Heart right ventricle (tissue), 16 donors: ENCODE measurements at places on chromosomes 6 and 20. TPM values are rescaled to one million over a fixed set of nuclear protein-coding genes. Genes with fewer than 3 reads are reported as not detected.

- no peak overlapping the region for H3K27ac ChIP-seq
- H3K4me3 ChIP-seq = no peak overlapping the region
- H3K27me3 ChIP-seq = peaks cover 10% of the 10 kb centered on the region
- no peaks in the 10 kb centered on the region for H3K4me1 ChIP-seq
Measured at GRCh38 chr6:44321210-44321609, 8.1 kb upstream of the AARS2 start.

GRCh38 chr20:3691897-3692296 is 10.1 kb upstream of the ADAM33 start:
- no peaks in the 10 kb centered on the region for H3K27me3 ChIP-seq
- H3K4me3 ChIP-seq = no peak overlapping the region
- DNase-seq = no peak

DNA sequence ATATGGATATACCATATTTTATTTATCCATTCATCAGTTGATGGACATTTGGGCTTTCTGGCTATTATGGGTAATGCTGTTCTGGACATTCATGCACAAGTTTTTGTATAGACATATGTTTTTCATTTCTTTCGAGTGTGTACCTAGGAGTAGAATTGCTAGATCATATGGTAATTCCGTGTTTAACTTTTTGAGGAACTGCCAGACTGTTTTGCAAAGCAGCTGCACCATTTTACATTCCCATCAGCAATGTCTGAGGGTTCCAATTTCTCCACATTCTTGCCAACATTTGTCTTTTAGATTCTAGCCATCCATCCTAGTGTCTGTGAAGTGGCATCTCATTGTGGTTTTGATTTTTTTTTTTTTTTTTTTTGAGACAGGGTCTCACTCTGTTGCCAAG is 20.8 kb downstream of the SRC start:
- no peak overlapping the region for H3K27ac ChIP-seq
- H3K4me1 ChIP-seq = no peaks in the 10 kb centered on the region
- no peak overlapping the region for H3K4me3 ChIP-seq
- no peak for DNase-seq
- H3K36me3 ChIP-seq = no peaks in the 10 kb centered on the region
- H3K27me3 ChIP-seq = no peaks in the 10 kb centered on the region

DNA sequence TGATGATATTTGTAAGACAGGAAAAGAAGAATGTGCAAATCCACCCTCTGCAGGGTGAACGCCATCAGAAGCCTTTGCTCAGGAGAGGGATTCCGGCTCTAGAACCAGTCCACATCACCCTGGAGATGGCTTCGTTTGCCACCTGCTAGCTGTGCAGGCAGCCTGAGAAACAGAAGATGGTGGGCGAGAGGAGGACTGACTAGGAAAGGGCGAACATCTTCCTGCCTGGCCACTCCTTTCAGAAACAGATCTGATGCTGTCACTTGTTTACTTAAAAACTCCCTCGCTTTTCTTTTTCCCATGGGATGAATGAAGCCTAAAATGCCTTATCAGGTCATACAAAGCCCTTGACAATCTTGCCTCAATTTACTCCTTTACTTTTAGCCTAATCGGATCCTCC is 1.2 kb downstream of the PTPRA start:
- peak overlapping the region; percentile 93 for H3K27ac ChIP-seq
- H3K36me3 ChIP-seq = no peaks in the 10 kb centered on the region
- H3K4me3 ChIP-seq = peak overlapping the region; percentile 91
- peaks cover 21% of the 10 kb centered on the region for H3K4me1 ChIP-seq
- H3K27me3 ChIP-seq = no peaks in the 10 kb centered on the region

DNA sequence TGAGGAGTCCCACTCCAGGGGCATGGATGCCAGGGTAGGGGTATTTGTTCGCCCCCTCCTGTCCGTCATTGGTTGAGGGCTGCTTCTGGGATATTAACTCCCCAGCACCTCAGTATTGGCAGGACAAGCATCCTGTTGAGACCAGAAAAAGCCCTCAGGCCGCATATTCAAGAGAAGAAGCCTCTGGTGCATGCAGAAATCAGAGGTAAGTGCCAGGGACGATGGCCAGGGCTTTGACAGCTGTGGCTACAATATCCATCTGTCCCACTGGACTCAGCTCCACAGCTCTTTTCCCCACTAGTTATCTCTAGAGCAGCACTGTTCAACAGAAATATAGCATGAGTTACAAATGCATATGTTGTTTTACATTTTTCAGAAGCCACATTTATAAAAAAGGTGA is 651.3 kb downstream of the KIF16B start:
- DNase-seq = no peak
- H3K4me3 ChIP-seq = no peak overlapping the region
- no peaks in the 10 kb centered on the region for H3K4me1 ChIP-seq
- no peak overlapping the region for H3K27ac ChIP-seq
- H3K36me3 ChIP-seq = no peaks in the 10 kb centered on the region

DNA sequence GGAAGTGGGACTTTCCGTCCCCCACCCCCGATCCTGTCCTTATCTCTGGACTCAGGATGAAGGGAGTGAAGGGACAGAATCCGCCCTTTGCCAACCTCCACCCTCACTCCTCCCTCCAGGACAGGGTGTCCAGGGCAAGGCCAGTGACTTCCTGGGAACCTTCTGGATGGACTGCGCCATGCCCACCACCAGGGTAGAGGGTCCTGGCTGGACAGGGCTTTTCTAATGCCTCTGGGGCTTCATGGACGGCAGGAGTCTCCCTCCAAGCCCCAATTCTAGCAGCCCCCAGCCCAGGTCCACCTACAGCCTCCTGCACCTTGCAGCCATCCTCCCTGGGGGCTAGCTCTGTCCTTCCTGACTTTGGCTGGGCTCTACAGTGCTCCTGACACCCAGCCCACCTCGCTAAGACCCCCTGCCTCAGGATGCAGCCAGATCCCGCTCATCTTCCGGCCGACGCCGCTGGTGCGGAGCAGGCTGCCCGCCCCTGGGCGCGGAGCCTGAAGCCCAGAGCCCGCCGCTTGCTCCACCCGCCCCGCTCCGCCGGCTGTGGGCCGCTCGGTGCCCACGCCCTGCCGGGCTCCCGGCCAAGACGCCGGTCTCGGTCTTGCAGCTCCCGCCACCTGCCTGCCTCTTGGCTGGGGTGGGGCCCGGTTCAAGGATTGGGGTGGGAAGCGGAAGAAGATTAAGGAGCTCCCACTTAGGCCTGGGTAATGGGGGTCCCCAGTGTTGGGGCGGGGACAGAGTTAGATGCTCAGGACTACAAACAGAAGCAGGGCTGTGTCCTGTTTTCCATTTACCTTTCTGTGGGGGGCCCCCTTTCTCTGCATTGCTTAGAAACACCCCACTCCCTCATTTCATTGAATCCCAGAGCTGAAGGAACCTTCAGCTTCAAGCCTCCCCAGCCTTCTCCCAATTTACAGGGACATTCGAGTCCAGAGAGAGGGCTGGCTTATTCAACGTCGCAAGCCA is 72.8 kb downstream of the MDGA1 start:
- DNase-seq = peak; percentile 64
- peaks cover 17% of the 10 kb centered on the region for H3K4me1 ChIP-seq
- peaks cover 12% of the 10 kb centered on the region for H3K27me3 ChIP-seq
- peak overlapping the region; percentile 33 for H3K4me3 ChIP-seq

DNA sequence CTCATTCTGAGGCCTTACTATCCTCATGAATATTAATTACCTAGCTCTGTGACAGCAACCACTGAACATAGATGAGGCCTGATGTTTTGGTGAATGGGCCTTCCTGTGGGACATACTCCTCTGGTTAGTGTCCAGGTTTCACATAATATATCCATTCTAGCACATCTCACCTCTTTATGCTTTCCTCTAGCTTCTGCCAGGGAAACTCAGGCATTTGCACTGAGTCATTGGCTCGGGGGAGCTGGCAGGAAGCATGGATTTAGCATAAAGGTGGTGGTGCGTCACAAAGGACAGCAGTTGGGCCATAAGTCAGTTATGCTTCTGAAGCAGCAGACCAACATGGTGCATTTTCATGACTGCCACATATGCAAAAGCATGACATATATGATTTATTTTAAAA is 37.5 kb upstream of the TMEM170B start:
- no peaks in the 10 kb centered on the region for H3K27me3 ChIP-seq
- DNase-seq = no peak
- H3K27ac ChIP-seq = no peak overlapping the region
- H3K36me3 ChIP-seq = no peaks in the 10 kb centered on the region
- H3K4me1 ChIP-seq = peaks cover 2% of the 10 kb centered on the region

- DNase-seq = no peak
- no peaks in the 10 kb centered on the region for H3K36me3 ChIP-seq
- H3K27ac ChIP-seq = no peak overlapping the region
- no peaks in the 10 kb centered on the region for H3K27me3 ChIP-seq
- H3K4me3 ChIP-seq = no peak overlapping the region
- H3K4me1 ChIP-seq = no peaks in the 10 kb centered on the region
Measured at GRCh38 chr20:15252304-15252703, 914.9 kb upstream of the FLRT3 start.

- H3K27ac ChIP-seq = no peak overlapping the region
- no peak overlapping the region for H3K4me3 ChIP-seq
- H3K4me1 ChIP-seq = no peaks in the 10 kb centered on the region
Measured at GRCh38 chr6:12557765-12558164, 158.8 kb upstream of the PHACTR1 start.

DNA sequence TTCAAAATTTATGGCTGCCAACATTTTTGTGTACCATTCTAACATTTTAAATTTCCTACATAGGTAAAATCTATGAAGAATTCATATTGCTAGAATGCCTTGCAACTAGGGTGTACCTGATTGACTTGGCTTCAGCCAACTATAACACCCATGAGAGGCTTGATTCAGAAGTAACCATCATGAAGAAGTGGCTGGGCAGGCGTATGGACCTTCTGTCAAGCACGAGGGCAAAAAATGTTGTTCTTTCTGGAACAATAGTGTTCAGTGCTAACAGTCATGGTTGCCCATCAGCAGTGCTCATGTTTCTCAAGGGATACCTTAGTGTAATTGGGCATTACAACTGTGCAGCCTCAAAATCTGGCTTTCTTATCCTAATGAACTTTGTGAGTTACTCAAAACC is 42.9 kb downstream of the ID4 start:
- H3K4me3 ChIP-seq = no peak overlapping the region

DNA sequence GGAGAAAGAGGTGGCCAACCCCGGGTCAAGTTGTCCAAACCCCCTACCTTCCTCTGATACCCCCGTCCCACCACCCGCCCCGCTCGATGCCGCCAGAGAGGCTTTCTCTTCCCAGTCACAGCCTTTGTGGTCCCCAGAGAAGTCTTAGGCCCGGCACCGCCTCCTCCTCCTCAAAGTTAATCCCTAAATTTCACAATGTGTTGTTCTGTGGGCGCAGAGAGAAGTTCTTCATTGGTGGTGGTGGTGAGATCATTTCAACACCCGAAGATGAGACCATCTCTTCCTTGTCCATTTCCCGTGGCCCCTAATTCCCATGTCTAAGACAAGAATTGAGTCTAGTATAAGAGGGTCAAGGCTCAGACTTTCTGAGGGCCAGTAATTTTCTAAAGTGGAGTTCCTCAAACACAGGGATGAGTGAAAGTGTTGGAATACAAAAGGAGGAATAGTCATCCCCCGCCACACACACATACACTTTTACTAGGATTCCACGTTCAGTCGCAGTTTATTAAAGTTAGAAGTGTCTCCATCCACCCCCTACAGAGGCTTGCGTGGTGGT is 10.4 kb downstream of the TRIM31 start:
- H3K27me3 ChIP-seq = peaks cover 36% of the 10 kb centered on the region
- no peaks in the 10 kb centered on the region for H3K36me3 ChIP-seq
- DNase-seq = no peak
- peaks cover 9% of the 10 kb centered on the region for H3K4me1 ChIP-seq

DNA sequence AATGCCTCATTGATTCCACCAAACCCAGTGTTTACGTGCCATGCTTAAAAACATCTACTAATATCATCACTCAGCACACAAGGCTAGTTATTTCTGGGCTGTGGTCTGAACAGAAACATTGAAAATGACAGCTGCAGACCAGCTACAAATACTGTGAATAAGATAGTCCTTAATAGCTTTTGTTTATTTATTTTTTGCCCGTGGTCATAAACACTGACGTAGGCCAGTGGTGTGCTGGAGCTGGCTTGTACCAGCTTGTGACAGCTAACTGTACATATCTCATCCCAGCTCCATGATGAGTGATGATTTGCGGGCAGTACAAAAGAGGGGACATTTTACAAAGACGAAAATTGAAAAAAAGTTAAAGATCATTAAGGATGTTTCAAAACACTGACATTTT is 1057.0 kb downstream of the EPHA7 start:
- no peak overlapping the region for H3K27ac ChIP-seq
- no peaks in the 10 kb centered on the region for H3K27me3 ChIP-seq
- no peak for DNase-seq
- no peak overlapping the region for H3K4me3 ChIP-seq
- no peaks in the 10 kb centered on the region for H3K4me1 ChIP-seq

GRCh38 chr20:891058-891705 is 25.0 kb downstream of the ANGPT4 start:
- no peaks in the 10 kb centered on the region for H3K27me3 ChIP-seq
- H3K36me3 ChIP-seq = no peaks in the 10 kb centered on the region
- H3K27ac ChIP-seq = no peak overlapping the region
- H3K4me3 ChIP-seq = no peak overlapping the region

GRCh38 chr6:92779746-92780145 is 639.6 kb downstream of the EPHA7 start:
- no peak overlapping the region for H3K4me3 ChIP-seq
- no peak for DNase-seq
- H3K27me3 ChIP-seq = no peaks in the 10 kb centered on the region
- H3K36me3 ChIP-seq = no peaks in the 10 kb centered on the region

DNA sequence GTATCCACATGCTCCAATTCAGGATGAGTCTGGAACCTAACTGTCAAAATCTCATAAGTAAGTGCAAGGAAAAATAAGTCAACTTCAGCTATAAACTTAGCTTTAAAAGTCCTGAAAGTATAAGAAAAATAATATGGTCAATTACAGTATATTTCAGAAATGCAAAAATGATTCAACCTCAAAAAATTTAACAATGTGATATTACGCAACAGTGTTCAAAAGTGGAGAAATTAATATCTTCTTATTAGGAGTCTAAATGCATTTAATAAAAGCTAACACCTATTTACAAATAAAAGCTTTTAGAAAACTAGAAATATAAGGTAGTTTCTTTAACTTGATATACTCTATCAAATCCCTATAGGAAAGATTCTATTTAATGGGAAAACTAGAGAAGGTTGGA is 111.2 kb upstream of the OPRM1 start:
- no peak overlapping the region for H3K27ac ChIP-seq
- no peaks in the 10 kb centered on the region for H3K4me1 ChIP-seq
- DNase-seq = no peak

- H3K36me3 ChIP-seq = no peaks in the 10 kb centered on the region
- DNase-seq = no peak
- H3K27ac ChIP-seq = no peak overlapping the region
- H3K4me1 ChIP-seq = peaks cover 7% of the 10 kb centered on the region
Measured at GRCh38 chr20:33917831-33918525, 75.7 kb upstream of the RALY start.

- no peak overlapping the region for H3K27ac ChIP-seq
- no peaks in the 10 kb centered on the region for H3K27me3 ChIP-seq
- no peak for DNase-seq
- no peak overlapping the region for H3K4me3 ChIP-seq
Measured at GRCh38 chr20:54472607-54473006, 2.8 kb upstream of the DOK5 start.

The PAX1 gene
- not detected for total RNA-seq

The PRSS35 gene
- not detected for total RNA-seq

The TRIM15 gene
- total RNA-seq = not detected

The EDN1 gene
- total RNA-seq = 3.3 TPM

The SASH1 gene
- total RNA-seq = 33.9 TPM

The PTK7 gene
- total RNA-seq = 2.4 TPM

The C6orf141 gene
- total RNA-seq = not detected

The TCP11 gene
- not detected for total RNA-seq

The TRPC4AP gene
- 38.7 TPM for total RNA-seq

The GSTA1 gene
- total RNA-seq = not detected
